Effector memory CD8-positive, alpha-beta T cell (primary cell): ENCODE measurements at places on chromosomes 16 and 17.

DNA sequence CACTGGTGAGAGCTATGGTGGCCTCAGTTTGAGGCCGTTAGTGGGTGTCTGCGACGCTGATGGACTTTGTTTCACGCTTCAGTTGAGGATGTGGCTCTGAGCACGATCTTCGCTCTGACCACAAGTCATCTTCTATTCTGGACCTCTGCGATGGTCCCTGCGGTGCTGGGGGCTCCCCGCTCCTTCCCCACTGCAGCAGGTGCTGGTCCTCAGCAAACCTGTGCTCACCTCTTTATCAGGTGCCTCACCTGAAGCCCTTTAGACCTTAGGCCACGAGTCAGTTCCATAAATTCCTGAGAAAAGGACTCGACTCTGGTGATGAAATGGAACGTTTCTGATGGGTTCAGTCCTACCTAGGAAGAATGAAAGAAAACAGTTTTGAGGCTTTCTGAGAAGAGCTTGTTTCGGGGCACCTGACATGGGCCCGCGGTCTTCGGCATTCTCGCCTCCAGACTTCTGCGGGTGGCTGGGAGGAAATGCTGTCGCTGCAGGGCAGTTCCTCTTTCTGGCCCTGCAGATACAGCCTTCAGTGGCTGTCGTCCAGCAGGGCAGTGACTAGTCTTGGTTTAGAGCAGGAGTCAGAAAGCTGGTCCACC, 4.7 kb downstream of the KCTD5 start:
- DNase-seq = no peak

GRCh38 chr17:82424001-82424862, 5.8 kb upstream of the OGFOD3 start:
- peak; percentile 44 for DNase-seq

- DNase-seq = no peak
Observed at GRCh38 chr16:89345642-89346150, 128.2 kb downstream of the ZNF778 start.

DNA sequence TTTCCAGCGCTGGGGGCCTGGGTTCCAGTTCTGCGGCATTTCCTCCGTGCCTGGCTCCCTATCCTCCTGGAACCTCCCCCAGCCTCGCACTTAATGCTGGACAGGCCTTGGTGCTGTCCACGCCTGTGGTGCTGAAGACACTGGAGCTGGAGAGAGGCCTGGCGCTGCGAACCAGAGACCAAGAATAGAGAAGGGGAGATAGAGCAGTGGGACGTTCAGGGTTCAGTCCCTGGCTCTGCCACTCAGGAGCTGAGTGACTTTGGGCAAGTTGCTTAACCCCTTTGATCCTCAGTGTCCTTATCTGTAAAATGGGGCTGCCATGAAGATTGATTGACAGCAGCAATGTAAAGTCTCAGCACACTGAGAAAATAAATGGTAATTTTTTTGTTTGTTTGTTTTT, 11.9 kb downstream of the SBK1 start:
- DNase-seq = no peak

- no peak for DNase-seq
Observed at GRCh38 chr17:60395508-60396065, 3.7 kb upstream of the USP32 start.
